ENCODE measurements at places on chromosomes 16 and 17. TPM values are rescaled to one million over a fixed set of nuclear protein-coding genes. Genes with fewer than 3 reads are reported as not detected.

Gene PROCA1
- 7.4 TPM for polyA plus RNA-seq

Gene ITGAX
- polyA plus RNA-seq = 78.8 TPM

Gene GCGR
- not detected for polyA plus RNA-seq

Gene EPOP
- polyA plus RNA-seq = 0.62 TPM

Gene ZPBP2
- 1.5 TPM for polyA plus RNA-seq

Gene C1QTNF1
- polyA plus RNA-seq = not detected

Gene TMEM94
- polyA plus RNA-seq = 140 TPM

Gene ADAP2
- 166 TPM for polyA plus RNA-seq

Gene NOXO1
- 0.30 TPM for polyA plus RNA-seq

Gene EMC6
- polyA plus RNA-seq = 21.1 TPM

Gene CHST6
- not detected for polyA plus RNA-seq

Gene CCL8
- polyA plus RNA-seq = not detected

Gene CSH2
- polyA plus RNA-seq = not detected

Gene OR1F1
- polyA plus RNA-seq = not detected

Gene ETV4
- polyA plus RNA-seq = not detected

Gene CD300E
- polyA plus RNA-seq = 0.92 TPM

Gene USH1G
- not detected for polyA plus RNA-seq

Gene MYH2
- polyA plus RNA-seq = not detected

Gene ZFP90
- 11.9 TPM for polyA plus RNA-seq

Gene TIGD7
- polyA plus RNA-seq = 4.5 TPM

Gene PGAP6
- 132 TPM for polyA plus RNA-seq

Gene PRR29
- polyA plus RNA-seq = 0.07 TPM

Gene MAP2K4
- polyA plus RNA-seq = 8.0 TPM

Gene DHRS7C
- not detected for polyA plus RNA-seq

Gene MARCHF10
- polyA plus RNA-seq = 0.24 TPM

Gene TBC1D3I
- 0.19 TPM for polyA plus RNA-seq

Gene KPNA2
- 30.3 TPM for polyA plus RNA-seq

Gene VAT1L
- polyA plus RNA-seq = not detected

Gene PRSS33
- not detected for polyA plus RNA-seq

Gene SRRM2
- 1,588 TPM for polyA plus RNA-seq

Gene DNAH2
- 0.03 TPM for polyA plus RNA-seq

Gene MMP28
- polyA plus RNA-seq = 0.74 TPM

Gene CES3
- polyA plus RNA-seq = 0.25 TPM

Gene DGKE
- polyA plus RNA-seq = 8.9 TPM

Gene CCL7
- not detected for polyA plus RNA-seq

Gene KRTAP9-2
- polyA plus RNA-seq = not detected

Gene KAT2A
- polyA plus RNA-seq = 155 TPM

Gene SMIM5
- 4.9 TPM for polyA plus RNA-seq

Gene TBX4
- not detected for polyA plus RNA-seq

Gene MRTFB
- polyA plus RNA-seq = 8.7 TPM

Gene C16orf86
- 18.0 TPM for polyA plus RNA-seq

Gene OR2C1
- 0.52 TPM for polyA plus RNA-seq

Gene GUCY2D
- polyA plus RNA-seq = not detected

Gene HID1
- polyA plus RNA-seq = 6.3 TPM

Gene UTS2R
- 0.86 TPM for polyA plus RNA-seq

Gene HOXB3
- polyA plus RNA-seq = 3.0 TPM
